ENCODE measurements at places on chromosomes 5 and 9. TPM values are rescaled to one million over a fixed set of nuclear protein-coding genes. Genes with fewer than 3 reads are reported as not detected.

DNA sequence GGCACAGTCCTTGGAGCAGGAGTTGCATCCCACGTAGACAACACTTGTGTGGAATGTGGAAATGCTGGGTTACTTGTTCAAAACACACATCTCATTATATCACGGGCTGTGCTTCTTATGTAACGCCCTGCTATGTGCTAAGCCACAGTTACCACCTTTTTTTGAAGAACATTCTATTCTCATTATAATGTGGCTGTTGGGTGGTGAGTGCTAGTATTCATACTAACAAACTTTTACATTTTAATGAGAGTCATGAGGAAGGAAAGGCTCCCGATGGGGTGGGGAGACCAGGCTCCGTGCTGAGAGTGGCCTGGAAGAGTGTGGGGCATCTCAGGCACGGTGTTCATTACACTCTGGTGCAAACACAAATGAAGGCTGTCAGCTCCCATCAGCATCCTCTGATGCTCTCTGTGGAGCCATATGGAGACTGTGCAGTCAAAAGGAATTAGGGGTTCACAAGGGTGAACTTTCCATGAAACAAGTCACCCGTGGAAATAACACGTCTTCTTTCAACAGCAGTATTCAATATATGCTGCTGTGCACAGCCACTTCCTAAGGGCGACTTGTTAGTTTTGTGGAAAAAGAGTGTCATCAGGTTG, 153.1 kb upstream of the RAPGEF1 start:
- no peaks in the 10 kb centered on the region for H3K36me3 ChIP-seq
- no peak for DNase-seq
- no peak overlapping the region for H3K4me3 ChIP-seq
- no peaks in the 10 kb centered on the region for H3K27me3 ChIP-seq

Gene C8G
- total RNA-seq, result 3.8 TPM

DNA sequence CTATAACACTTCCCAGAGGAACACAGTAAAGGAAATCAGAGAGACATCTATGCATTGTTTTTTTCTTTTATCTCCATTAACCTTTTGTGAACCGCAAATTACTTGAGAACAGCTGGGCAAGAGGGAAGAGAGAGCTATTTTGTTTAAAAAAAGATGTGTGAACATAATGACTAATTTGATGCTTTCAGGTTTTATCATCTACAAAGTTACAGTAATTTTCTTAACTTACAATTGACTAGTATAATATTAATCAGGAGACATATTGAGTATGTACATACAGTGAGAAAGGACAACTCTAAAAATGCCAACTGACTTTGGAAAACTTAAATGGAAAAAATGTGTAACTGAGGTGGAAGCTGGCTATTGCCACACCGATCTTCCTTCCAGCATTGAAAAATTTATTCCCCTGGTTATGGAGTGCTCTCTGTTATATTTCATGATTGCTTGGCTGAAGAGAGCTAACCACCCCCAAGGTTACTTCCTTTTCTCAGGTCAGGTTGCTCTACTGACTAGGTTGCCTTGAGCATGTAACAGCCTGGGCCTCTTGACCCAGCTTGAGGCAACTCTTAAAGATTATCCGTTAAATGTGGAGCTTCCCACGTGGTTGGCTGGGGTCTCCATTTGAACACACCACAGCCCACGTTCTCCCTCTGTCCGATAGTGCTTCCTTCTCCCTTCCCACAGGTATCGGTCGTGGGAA, 62.6 kb upstream of the C6 start:
- no peak overlapping the region for H3K27ac ChIP-seq
- no peaks in the 10 kb centered on the region for H3K4me1 ChIP-seq
- no peak for DNase-seq

Gene NAA35
- total RNA-seq, result 22.6 TPM

DNA sequence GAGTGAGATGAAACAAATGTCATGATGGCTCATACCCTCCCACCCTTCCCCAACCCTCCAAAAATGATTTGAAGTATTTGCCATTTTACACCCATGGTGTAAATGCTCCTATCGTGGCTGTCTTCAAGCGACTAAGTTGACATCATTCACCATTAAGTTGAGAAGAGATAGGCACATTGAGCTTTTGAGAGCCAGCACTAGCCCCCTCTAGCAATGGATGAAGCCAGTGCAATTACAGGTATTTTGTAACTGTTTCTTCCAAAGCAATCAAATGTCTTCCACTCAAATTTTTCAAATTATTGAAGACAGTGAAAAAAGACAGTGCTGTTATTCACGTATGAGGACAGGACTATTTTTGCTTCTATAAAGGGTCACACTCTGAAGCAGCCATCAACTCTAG, 371.5 kb upstream of the KLF4 start:
- no peaks in the 10 kb centered on the region for H3K4me1 ChIP-seq
- H3K4me3 ChIP-seq, result no peak overlapping the region
- H3K27ac ChIP-seq, result no peak overlapping the region
- no peaks in the 10 kb centered on the region for H3K36me3 ChIP-seq
- H3K27me3 ChIP-seq, result no peaks in the 10 kb centered on the region
- no peak for DNase-seq

Gene HAPLN1
- total RNA-seq, result not detected

DNA sequence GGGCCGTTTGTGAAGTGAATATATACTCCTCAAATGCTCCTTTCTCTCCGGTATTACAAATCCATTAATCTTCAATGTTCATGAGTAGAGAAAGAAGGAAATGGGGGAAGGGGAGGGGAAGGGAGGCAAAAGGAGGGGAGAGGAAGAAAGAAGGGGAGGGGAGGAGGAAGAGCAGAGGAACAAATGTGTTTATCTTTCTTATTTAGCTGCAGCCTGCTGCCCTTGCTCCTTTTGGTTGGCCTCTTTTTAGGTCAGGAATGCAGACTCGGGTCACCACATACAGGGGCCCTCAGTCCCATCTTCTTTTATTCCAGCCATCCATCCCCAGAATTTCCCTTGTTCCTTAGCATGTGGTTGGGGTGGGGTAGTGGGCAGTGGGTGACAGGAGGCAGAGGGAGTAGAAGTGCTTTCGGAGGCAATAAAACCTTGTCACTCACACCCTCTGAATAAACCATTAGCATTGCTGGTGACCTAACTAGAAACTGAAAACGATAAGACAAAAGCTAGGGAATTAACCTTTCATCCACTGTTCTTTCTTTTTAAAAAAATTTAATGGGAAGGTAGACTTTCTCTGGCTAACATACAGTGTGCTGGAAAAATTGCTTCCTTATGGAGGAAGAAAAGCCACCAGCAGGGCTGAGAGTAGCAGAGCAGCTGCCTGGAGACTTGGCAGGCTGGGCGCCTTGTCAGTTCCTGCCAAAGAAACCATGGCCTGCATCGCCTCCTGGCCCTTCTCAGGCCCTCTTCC, 16.8 kb upstream of the PRLR start:
- no peak overlapping the region for H3K27ac ChIP-seq
- H3K4me3 ChIP-seq, result no peak overlapping the region
- H3K36me3 ChIP-seq, result no peaks in the 10 kb centered on the region
- no peak for DNase-seq
- H3K27me3 ChIP-seq, result peaks cover 3% of the 10 kb centered on the region
- H3K4me1 ChIP-seq, result no peaks in the 10 kb centered on the region

GRCh38 chr5:91283326-91283725, 99.8 kb downstream of the ARRDC3 start:
- H3K4me1 ChIP-seq, result peaks cover 4% of the 10 kb centered on the region
- H3K27ac ChIP-seq, result no peak overlapping the region
- no peak overlapping the region for H3K4me3 ChIP-seq
- no peaks in the 10 kb centered on the region for H3K36me3 ChIP-seq
- no peak for DNase-seq
- no peaks in the 10 kb centered on the region for H3K27me3 ChIP-seq

GRCh38 chr5:2666081-2666480, 85.4 kb downstream of the IRX2 start:
- H3K36me3 ChIP-seq, result no peaks in the 10 kb centered on the region
- no peak overlapping the region for H3K27ac ChIP-seq
- no peak overlapping the region for H3K4me3 ChIP-seq

DNA sequence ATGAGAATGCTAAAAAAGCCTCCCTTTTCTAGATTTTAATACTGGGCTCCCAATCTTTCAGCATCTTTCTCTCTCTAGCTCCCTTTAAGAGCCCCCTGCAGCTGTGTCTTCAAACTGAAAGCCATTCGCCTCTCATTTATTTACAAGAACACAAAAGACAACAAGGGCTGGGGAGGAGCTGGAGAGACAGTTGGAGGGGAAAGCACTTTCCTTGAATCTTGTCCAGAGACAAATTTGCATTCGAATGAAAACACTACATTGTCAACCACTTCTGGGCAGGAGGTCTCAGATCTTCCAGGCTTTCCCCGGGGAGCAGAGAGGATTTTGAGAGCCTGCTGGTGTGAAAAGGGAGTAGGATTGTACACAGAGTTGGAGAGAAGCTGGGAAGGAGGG, 518.3 kb downstream of the CTNND2 start:
- no peak for DNase-seq
- peaks cover 7% of the 10 kb centered on the region for H3K27me3 ChIP-seq
- no peaks in the 10 kb centered on the region for H3K4me1 ChIP-seq
- no peak overlapping the region for H3K4me3 ChIP-seq
- no peaks in the 10 kb centered on the region for H3K36me3 ChIP-seq
- H3K27ac ChIP-seq, result no peak overlapping the region

GRCh38 chr9:98006127-98006796, 23.1 kb downstream of the ANP32B start:
- no peak for DNase-seq
- no peaks in the 10 kb centered on the region for H3K27me3 ChIP-seq
- H3K4me3 ChIP-seq, result no peak overlapping the region
- H3K4me1 ChIP-seq, result no peaks in the 10 kb centered on the region

GRCh38 chr5:76763136-76763535, 47.2 kb downstream of the F2R start:
- H3K27ac ChIP-seq, result no peak overlapping the region
- H3K36me3 ChIP-seq, result no peaks in the 10 kb centered on the region
- no peak overlapping the region for H3K4me3 ChIP-seq
- H3K27me3 ChIP-seq, result no peaks in the 10 kb centered on the region

- no peaks in the 10 kb centered on the region for H3K36me3 ChIP-seq
- DNase-seq, result no peak
- H3K4me3 ChIP-seq, result no peak overlapping the region
- no peaks in the 10 kb centered on the region for H3K4me1 ChIP-seq
Measured at GRCh38 chr5:76230711-76231285, 147.6 kb downstream of the SV2C start.

Gene GARIN3
- total RNA-seq, result not detected

Gene THBS4
- total RNA-seq, result 0.53 TPM

Gene PCDHA9
- not detected for total RNA-seq

- H3K27ac ChIP-seq, result no peak overlapping the region
- no peak for DNase-seq
- no peak overlapping the region for H3K4me3 ChIP-seq
- H3K4me1 ChIP-seq, result no peaks in the 10 kb centered on the region
- H3K27me3 ChIP-seq, result no peaks in the 10 kb centered on the region
- no peaks in the 10 kb centered on the region for H3K36me3 ChIP-seq
Measured at GRCh38 chr5:16090270-16090669, 89.3 kb downstream of the MARCHF11 start.

GRCh38 chr9:36451949-36452348, 51.9 kb upstream of the RNF38 start:
- no peaks in the 10 kb centered on the region for H3K27me3 ChIP-seq
- DNase-seq, result no peak
- no peak overlapping the region for H3K4me3 ChIP-seq
- H3K36me3 ChIP-seq, result no peaks in the 10 kb centered on the region
- no peak overlapping the region for H3K27ac ChIP-seq

Gene DNAH5
- total RNA-seq, result not detected

Gene MORN5
- not detected for total RNA-seq

GRCh38 chr5:150659360-150660107, 1.5 kb upstream of the MYOZ3 start:
- DNase-seq, result no peak
- no peak overlapping the region for H3K4me3 ChIP-seq
- no peaks in the 10 kb centered on the region for H3K36me3 ChIP-seq
- H3K27me3 ChIP-seq, result peaks cover 24% of the 10 kb centered on the region

GRCh38 chr5:79576606-79577289, 35.5 kb upstream of the TENT2 start:
- H3K27me3 ChIP-seq, result no peaks in the 10 kb centered on the region
- DNase-seq, result no peak
- H3K36me3 ChIP-seq, result no peaks in the 10 kb centered on the region
- no peaks in the 10 kb centered on the region for H3K4me1 ChIP-seq

Gene RUSC2
- 1.9 TPM for total RNA-seq

Gene GDA
- not detected for total RNA-seq

Gene ARHGEF28
- total RNA-seq, result 0.05 TPM

- no peaks in the 10 kb centered on the region for H3K36me3 ChIP-seq
- no peaks in the 10 kb centered on the region for H3K27me3 ChIP-seq
- no peak for DNase-seq
- no peak overlapping the region for H3K27ac ChIP-seq
- H3K4me3 ChIP-seq, result no peak overlapping the region
- no peaks in the 10 kb centered on the region for H3K4me1 ChIP-seq
Measured at GRCh38 chr5:9731159-9731558, 101.0 kb upstream of the TAS2R1 start.

DNA sequence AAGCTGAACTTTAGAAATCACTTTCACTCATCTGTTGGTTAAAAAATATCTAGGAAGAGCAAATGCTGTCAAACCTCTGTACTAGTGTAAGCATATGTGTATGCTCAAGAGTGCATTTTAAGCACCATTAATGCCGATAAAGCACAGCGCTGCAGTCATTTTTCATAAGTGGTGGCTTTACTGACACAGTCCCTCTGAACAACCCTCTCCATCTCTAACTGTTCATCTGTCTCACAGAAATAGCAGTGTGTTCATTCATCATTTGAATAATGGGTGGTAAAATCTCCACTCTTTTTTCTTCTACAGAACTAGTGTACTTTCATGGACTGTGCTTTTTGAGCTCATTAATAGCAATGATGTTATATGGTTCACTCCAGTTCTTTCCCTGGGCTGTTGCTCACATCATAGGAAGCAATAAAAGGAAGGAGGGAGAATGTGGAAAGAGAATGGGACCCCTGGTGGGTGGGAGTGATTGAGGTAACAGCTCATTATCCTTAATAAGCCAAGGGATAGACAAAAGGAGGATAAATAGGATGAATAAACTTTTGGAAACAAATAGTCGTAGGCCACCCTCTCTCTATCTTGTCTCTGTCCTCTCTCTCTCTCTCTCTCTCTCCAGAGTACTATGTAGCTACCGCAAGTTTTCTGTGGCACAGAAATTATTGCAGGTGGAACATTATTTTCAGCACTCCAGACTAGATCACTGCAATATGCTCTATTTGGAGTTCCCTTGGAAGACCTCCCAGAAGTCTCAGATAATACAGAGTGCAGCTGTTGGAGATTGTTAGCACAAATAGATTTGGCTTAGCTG, 117.9 kb upstream of the PRDM9 start:
- no peak overlapping the region for H3K4me3 ChIP-seq
- no peaks in the 10 kb centered on the region for H3K4me1 ChIP-seq
- H3K27ac ChIP-seq, result no peak overlapping the region
- no peaks in the 10 kb centered on the region for H3K36me3 ChIP-seq
- DNase-seq, result no peak

Gene TRIO
- 11.8 TPM for total RNA-seq

DNA sequence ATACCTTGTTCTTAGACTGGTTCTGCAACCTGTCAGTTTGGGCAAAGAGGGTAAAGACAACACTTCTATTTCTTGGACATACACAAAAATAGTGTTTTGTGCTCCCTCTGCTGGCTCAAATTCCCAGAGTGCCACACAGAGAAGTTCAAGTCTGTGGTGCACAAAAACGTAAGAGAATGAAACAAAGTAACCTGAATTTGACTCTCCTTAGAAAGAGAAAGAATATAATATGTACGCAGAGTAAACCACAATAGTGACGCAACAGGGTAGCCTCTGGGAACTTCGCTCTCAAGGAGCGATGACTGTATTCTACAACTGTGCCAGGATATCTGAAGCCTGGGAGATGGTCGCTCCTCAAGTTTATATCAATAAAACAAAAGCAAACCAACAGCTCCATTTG, 18.5 kb downstream of the DDX31 start:
- H3K4me3 ChIP-seq, result no peak overlapping the region
- H3K4me1 ChIP-seq, result no peaks in the 10 kb centered on the region
- H3K36me3 ChIP-seq, result peaks cover 59% of the 10 kb centered on the region
- DNase-seq, result no peak
- H3K27ac ChIP-seq, result no peak overlapping the region
- H3K27me3 ChIP-seq, result no peaks in the 10 kb centered on the region
